ENCODE measurements at places on chromosomes 4 and X.

DNA sequence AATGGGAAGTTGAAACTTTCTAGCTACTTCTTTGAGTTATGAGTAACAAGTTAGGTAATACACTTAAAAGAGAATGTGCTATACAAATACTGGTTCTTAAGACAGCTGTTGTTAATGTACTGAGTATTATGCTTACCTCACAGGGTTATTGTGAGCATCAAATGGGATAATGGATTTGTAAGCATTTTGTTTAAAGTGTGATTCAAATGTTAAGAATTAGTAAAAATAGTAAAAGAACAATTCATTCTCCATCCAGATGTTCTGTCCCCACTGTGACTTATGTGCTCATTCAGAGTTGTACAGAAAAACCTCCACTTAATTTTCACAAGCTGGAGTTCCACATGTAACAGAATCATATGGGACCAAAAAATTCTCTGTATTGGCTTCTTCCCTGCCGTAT is 63.6 kb downstream of the AR start:
- no peak for DNase-seq

DNA sequence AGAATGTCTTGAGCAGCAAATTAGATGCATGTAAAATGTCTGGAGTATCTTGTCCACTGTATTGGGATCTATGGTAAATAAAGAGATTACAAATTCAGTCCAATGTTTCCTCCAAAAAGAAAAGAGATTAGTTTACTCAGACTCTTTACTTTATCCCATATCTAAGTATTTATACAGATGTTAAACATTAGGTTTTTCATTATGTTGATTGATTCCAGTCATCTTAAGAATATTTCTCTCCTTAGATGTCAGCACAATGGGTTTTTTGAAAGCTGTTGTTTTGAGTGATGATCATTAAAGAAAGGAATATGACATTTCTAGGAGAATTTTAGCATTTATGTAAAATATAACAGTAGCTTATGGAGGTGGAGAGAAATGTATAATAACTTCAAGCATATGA is 938.9 kb downstream of the C4orf33 start:
- no peak for DNase-seq

DNA sequence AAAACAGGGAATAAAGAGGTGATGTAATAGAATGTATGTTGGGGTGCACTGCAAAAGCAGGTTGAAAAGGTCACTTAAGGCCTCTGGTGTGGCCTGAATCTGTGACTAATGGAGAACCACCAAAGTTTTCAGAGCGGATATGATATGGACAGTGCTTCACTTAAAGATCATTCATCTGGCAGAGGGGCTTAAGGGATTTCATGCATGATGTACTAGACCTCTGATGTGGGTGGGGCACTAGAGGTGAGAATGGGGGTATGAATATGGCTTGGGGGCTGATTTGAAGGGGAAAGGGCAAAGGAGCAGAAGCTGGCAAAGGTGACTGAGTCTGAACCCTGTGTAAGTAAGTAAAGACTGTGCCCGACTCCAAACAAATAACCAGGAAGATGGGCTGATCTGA is 62.4 kb upstream of the MCF2 start:
- no peak for DNase-seq

DNA sequence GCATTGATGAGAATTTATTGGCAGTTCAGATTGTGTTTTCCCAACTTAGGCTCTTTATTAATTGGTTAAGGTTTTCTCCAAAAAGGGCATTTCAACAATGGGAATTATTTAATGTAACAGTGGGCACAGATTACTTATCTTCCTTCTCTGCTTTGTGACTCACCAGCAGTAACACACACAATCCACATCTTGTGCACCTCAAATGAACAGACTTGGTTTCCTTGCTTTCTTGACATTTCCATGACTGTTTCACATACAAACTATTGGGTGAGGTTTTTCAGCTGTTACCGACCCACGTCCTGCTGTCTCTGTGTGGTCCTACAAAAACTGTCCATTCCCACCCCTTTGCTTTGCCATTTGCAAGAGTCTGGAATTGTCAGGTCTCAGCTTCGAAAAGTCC is 38.1 kb downstream of the CCNI start:
- DNase-seq, result no peak

- no peak for DNase-seq
These were observed 1148.9 kb downstream of the STIM2 start for GRCh38 chr4:28009541-28009940.

All from foreskin keratinocyte (primary cell).